ENCODE measurements at places on chromosomes 1 and 21. TPM values are rescaled to one million over a fixed set of nuclear protein-coding genes. Genes with fewer than 3 reads are reported as not detected.
A peak's percentile ranks its signal among the peaks of the same experiment; 100 is the strongest.

- H3K4me3 ChIP-seq = no peak overlapping the region
- no peak for DNase-seq
- no peaks in the 10 kb centered on the region for H3K36me3 ChIP-seq
- H3K27me3 ChIP-seq = no peaks in the 10 kb centered on the region
- peaks cover 14% of the 10 kb centered on the region for H3K4me1 ChIP-seq
These were observed 12.1 kb upstream of the SGIP1 start for GRCh38 chr1:66521721-66522365.

DNA sequence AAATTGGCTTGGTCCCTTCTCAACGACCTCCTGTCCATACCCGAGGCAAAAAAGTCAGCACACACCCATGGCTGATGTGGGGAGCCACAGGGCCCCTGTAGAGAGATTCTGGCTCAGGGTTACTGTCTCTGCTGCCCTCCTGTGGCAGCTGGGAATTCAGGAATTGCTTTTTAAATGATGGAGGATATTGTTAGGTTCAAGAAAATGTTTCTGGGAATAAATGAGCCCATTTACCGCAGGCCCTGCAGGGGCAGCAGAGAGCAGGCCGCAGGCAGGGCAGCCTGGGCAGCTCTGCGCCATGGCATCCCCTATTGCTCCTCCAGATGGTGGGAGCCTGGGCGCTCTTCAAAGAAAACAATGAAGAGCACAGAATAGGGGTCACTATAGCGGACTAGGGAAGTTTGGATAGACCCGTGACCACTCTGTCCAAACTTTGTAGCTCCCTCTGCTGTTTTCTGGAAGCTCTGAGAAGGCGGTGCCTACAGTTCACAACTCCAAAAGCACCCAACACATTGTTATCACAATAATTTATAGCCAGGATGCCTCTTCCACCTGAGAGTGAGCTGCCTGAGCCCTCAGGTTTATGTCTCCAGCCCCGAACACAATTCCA, 201.1 kb downstream of the BACH1 start:
- DNase-seq = peak; percentile 57
- H3K4me3 ChIP-seq = no peak overlapping the region
- H3K4me1 ChIP-seq = no peaks in the 10 kb centered on the region
- no peaks in the 10 kb centered on the region for H3K36me3 ChIP-seq
- no peak overlapping the region for H3K27ac ChIP-seq

- H3K27ac ChIP-seq = no peak overlapping the region
- H3K4me3 ChIP-seq = no peak overlapping the region
- no peaks in the 10 kb centered on the region for H3K27me3 ChIP-seq
- DNase-seq = no peak
- no peaks in the 10 kb centered on the region for H3K4me1 ChIP-seq
These were observed 13.1 kb downstream of the PTPN22 start for GRCh38 chr1:113858418-113858817.

LCE3E gene
- not detected for total RNA-seq

- DNase-seq = no peak
- H3K4me1 ChIP-seq = peaks cover 11% of the 10 kb centered on the region
- no peaks in the 10 kb centered on the region for H3K27me3 ChIP-seq
- peak overlapping the region; percentile 81 for H3K4me3 ChIP-seq
- H3K36me3 ChIP-seq = no peaks in the 10 kb centered on the region
These were observed 464 bp downstream of the ACBD6 start for GRCh38 chr1:180501865-180502360.

ADORA3 gene
- not detected for total RNA-seq

DNA sequence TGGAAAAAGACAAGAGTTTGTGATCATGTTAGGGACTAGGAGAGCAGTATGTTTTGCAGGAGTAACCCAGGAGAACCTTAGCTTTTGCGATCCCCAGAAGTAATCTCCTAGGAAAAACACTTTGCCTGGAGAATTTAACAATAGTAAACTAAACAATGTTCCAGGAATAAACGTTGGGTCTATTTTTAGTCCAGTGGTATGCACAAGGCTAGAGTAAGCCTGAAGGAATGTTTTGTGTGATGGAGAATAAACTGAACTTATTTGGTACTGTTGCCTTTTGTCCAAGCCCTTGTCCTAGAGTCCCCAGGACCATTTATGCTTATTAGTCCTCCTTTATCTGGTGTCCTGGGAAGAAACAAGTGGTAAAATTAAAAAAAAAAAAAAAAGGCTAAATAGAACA, 28.7 kb upstream of the RGS5 start:
- peak overlapping the region; percentile 71 for H3K27ac ChIP-seq
- no peak overlapping the region for H3K4me3 ChIP-seq
- no peaks in the 10 kb centered on the region for H3K27me3 ChIP-seq
- H3K4me1 ChIP-seq = peaks cover 13% of the 10 kb centered on the region

DNA sequence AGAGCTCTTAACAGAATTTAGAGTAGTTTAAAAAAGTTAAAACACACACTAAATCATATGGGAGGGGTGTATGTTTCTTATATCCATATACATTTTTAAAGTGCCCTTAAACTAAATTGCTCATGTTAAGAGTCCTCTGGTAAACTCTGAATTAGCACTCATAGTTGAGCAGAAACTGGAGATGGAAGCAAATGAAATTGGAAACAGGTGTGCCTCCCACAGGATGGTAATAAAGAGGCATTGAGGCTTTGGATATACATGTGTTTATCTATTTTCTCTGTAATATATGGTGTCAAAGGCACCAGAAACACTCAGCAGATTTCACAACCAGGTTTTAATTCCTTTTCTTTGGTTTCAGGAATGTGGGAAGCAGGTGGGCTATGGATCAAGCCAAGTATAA, 188.6 kb downstream of the HS2ST1 start:
- H3K4me1 ChIP-seq = peaks cover 11% of the 10 kb centered on the region
- H3K27me3 ChIP-seq = no peaks in the 10 kb centered on the region
- DNase-seq = no peak
- H3K27ac ChIP-seq = no peak overlapping the region

GBP2 gene
- total RNA-seq = 2.4 TPM

PTPN22 gene
- total RNA-seq = not detected

Measured in cardiac muscle cell (in vitro differentiated cells and primary cell).